NCI-H146 (cell line): ENCODE measurements at places on chromosomes 12 and 14.

DNA sequence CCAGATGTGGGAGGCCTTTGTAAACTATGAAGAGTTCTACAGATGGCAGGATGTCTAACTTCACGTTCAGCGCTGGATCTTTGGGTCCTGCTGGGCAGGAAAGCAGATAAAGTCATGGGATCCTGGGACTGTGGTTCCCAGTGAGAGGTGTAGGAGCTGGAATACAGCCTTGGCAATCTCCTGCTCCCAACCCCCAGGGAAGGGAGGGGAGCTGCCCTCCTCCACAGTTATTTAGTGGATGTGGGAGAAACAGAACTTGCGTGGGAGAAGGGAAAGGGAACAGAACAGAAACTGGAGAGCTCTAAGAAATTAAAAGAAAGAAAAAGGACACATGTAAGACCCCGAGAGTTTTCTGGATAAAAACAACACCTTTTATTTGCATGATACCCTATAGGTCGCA, 37.0 kb downstream of the NUAK1 start:
- DNase-seq = no peak

GRCh38 chr12:11576104-11576503, 73.4 kb upstream of the ETV6 start:
- DNase-seq = no peak

- no peak for DNase-seq
Measured at GRCh38 chr12:1182069-1182468, 191.0 kb downstream of the ERC1 start.

GRCh38 chr12:49255857-49256637, 8.8 kb upstream of the TUBA1C start:
- no peak for DNase-seq

- no peak for DNase-seq
Measured at GRCh38 chr12:106031761-106032622, 106.8 kb downstream of the NUAK1 start.

DNA sequence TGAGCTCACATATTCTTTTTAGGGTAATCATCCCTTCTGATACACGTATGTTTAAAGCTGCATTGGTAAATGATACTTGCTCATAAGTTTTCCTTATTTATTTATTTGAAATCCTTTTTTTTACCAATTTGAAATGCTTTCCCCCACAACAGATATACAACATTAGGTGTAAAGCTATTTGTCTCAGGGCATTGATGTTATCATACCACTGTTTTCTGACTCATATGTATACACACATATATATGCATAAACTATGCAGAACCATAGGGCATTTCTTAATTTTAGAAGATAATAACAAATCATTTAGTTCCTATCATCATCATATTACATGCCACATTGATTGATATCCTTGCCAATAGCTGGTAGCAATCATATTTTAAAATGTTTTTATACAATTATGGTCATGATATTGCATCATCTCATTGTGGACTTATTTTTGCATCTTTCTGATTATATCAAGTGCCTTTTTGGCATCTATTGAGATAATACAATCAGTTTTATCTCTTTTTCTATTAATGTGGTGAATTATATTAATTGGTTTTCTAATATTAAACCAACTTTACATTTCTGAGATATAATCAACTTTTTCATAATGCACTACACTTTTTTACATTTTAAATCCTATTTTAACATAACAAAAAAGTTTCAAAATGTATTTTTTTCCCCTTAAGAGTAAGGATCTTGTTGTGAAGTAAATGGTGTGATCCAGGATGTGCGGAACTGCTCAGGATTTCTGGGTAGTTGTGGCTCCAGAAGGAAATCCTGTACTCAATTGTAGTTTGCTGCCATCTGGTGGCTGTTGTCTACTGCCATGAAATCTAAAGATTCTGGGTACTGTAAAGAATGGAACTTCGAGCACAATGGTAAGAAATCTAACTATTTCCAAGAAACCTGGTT, 16.7 kb downstream of the OR9K2 start:
- peak; percentile 32 for DNase-seq

- DNase-seq = peak; percentile 45
Measured at GRCh38 chr12:124126950-124127655, 154.1 kb downstream of the ZNF664 start.

- DNase-seq = no peak
Measured at GRCh38 chr14:38107216-38107631, 100.5 kb upstream of the SSTR1 start.

- no peak for DNase-seq
Measured at GRCh38 chr12:124046456-124046740, 73.4 kb downstream of the ZNF664 start.

DNA sequence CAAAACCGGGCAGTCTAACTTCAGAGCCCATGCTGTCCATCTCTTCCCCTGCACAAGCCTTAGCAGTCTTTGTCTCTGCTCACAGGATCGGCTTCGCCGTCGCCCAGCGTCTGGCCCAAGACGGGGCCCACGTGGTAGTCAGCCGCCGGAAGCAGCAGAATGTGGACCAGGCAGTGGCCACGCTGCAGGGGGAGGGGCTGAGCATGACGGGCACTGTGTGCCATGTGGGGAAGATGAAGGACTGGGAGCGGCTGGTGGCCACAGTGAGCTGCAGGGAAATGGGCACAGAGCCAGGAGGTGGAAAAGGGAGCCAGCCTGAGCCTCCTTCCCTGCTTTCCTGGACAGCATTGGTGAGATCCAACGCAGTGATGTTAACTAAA, 14.2 kb upstream of the CARMIL3 start:
- DNase-seq = no peak

GRCh38 chr12:47394070-47394469, 311.8 kb downstream of the RPAP3 start:
- no peak for DNase-seq

DNA sequence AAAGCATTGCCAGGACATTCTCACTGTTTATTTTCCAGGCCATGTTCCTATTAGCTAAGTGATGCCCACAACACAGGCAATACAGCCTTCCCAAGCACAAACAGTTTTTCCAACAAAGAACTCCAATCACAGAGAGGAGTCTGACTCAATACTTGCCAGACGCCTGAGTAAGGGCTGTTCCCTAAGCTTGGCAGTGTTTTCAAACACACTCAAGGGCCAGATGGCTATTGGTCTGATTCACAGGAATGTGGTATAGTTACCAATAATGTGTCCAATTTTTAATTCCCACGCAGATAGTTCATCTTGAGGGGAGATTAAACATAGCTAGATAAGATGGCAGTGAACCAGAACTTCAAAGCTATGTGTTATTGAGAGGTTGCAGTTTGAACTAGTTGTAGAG, 381.0 kb downstream of the SNAPC1 start:
- DNase-seq = no peak

DNA sequence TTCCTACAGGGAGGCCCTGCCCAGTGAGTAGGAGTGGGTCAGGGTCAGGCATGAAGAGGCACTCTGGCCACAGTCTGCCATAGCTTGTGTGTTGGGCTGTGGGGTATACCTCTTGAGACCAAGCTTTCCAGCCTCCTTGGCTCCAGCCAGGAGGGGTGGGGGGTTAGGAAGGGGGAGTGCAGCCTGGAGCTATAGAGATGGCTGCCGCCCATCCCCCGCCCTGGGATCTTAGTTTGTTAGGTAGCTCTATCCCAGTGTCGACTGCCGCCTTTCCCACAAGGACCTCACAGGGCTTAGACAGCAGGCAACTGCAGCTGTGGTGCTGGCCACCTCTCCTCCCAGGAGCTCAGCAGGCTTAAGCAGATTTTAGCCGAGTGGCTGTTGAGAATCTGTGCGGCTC, 216.4 kb downstream of the PLCZ1 start:
- DNase-seq = no peak

DNA sequence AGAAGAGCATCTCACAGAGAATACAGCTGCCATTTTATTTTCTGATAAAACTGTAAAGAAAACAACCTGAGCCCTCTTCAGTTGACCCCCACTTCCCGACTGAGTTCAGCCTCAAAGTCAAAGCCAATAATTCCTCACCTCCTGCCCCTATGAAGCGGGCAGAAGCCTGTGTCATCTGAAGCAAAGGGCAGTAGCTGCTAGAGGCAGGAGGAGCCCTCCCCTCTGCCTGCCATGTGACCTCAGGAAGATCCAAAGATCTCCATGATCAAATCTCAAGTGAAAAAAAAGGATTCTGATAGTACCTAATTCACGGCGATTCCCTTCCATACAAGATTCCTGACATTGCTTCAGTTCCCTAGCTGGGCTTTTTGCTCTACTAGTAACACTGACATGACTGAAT, 223.1 kb upstream of the CAND1 start:
- DNase-seq = peak; percentile 13

- DNase-seq = no peak
Measured at GRCh38 chr14:57382283-57382682, 8.1 kb upstream of the NAA30 start.

DNA sequence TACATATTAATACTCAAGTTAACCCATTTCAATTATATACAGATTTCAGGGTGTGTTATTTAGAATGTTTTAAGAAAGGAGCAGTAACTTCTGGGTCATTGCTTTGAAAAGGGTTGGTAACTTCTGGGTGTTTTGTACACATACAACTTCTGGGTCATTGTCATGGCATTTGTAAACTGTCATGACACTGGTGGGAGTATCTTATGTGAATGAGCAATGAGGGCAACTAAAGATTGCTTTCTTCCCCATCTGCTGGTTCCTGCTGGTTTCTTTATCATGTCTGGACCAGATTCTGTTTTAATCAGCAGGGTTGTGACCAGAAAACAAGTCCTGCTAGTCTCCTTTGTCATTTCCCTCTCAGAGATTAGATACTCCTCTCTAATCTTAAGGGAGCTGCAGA, 713.3 kb downstream of the LRFN5 start:
- DNase-seq = no peak

GRCh38 chr12:3130057-3130830, 53.1 kb downstream of the TSPAN9 start:
- peak; percentile 23 for DNase-seq

GRCh38 chr12:75635606-75636444, 124.4 kb upstream of the KRR1 start:
- no peak for DNase-seq

DNA sequence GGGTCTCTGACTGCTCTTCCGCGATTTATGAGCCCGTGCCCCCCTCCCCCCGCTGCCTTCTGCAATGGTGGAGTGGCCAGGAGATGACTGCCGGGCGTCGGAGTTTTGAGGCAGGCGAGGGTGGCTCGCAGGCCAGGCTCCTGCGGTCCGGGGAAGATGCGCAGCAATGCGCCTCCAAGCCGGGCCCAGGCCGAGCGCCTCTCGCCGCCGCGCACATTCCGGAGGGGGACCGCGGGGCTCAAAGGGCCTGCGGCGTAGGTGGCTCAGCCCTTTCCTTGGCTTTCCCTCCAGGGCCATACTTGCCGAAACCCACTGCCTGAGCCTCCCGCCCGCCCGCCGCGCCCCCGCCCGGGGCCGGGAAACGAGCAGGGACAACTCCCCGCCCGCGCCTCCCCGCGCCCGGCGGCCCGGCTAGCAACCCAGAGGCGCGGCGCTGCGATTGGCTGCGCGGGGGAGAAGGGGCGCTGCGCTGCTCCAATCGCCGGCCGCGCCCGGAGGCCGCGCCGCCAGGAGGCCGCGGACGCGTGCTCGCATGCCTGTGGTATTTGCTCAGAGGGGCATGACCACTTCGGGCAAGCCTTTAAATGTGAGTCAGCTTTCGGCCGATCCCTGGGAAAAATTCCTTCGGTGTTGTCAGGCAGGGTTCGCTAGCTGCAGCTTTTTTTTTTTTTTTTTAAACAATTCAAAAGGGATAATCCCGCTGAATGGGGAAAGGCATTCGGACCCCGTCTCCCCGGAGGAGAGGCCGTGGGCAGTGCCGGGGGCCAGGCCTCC, 157.9 kb upstream of the PARP11 start:
- peak; percentile 35 for DNase-seq

GRCh38 chr14:59918824-59919569, 947 bp upstream of the LRRC9 start:
- DNase-seq = peak; percentile 12
